ENCODE measurements at places on chromosomes 1 and 21.

- DNase-seq: peak; percentile 35
Measured at GRCh38 chr1:228279011-228279721, 71.3 kb downstream of the OBSCN start.

DNA sequence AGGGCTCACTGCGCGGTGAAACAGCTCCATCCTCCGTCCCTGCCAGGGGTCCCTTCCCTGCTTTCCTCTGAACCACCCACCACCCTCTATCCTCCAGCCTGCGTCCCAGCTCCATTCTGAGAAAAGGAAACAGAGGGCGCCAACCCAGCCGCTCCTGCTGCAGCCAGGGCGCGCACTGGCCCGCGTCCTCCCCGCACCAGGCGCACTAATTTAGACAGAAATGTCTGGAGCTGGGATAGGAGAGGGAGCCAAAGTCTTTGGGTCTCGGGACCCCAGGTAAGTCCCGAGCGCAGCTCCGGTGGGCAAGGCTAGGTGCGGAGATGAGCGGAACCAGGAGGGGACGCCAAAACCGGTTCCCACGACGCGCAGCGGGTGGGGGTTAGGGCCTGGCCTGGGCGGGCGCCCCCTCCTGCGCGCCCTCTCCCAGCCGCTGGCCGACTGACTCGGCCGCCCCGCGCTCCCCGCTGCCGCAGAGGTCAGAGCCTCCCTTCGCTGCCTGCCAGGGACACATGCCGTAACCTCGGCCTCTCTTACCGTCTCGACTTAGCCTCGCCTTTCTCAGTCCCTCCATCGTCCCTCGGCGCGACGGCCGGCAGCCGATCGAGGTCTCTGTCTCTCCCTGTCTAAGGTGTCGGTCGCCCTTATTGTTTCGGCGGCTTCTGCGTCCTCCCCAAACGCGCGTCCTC, 2.0 kb downstream of the CAMK2N1 start:
- peak; percentile 39 for DNase-seq

DNA sequence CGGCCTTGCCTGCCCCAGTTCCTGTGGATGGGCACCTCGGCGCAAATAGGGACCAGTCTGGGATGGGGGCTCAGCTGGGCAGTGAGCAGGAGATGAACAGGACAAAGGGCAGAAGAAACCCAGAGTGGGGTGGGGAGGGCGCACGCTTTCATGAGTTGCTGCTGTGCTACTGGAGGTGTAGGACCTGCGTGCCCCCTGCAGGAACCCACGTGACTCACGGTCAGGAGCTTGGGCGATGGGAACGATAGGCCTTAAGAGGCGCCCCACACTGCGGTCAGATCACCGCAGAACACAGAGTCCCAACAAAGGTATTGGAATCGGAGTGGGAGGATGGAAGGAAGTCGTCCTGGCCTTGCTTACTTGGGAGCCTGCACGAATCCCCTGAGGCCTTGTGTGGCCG, 17.2 kb downstream of the PRDM15 start:
- DNase-seq: no peak

DNA sequence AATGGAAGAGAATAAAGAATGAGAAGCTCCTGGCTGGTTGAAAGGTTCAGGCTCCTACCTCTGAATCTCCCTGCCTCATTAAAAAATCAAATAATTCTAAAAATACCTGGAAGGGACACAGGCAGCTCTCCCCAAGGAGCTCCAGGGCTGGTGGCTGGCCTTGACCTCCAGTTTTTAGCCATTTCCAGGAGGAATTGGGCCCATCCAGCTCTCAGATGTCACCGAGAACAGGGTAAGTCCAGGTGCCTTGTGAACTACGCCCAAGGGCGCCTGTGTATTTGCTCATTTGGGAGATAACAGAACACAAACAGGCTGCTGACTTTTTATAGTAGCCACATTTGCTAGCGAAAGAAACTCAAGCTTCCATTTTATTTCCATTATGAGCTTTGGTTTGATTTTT, 321.0 kb upstream of the C1orf174 start:
- no peak for DNase-seq

- DNase-seq: no peak
Measured at GRCh38 chr1:11602424-11602823, 51.8 kb downstream of the FBXO2 start.

- no peak for DNase-seq
Measured at GRCh38 chr1:188188317-188188716, 1359.6 kb downstream of the PLA2G4A start.
